Cardiac septum (tissue), 1 donor: ENCODE measurements at places on chromosomes 11 and 22. TPM values are rescaled to one million over a fixed set of nuclear protein-coding genes. Genes with fewer than 3 reads are reported as not detected.
A peak's percentile ranks its signal among the peaks of the same experiment; 100 is the strongest.

ADM2 gene
- total RNA-seq: 0.13 TPM

OR4S1 gene
- total RNA-seq: not detected

DNA sequence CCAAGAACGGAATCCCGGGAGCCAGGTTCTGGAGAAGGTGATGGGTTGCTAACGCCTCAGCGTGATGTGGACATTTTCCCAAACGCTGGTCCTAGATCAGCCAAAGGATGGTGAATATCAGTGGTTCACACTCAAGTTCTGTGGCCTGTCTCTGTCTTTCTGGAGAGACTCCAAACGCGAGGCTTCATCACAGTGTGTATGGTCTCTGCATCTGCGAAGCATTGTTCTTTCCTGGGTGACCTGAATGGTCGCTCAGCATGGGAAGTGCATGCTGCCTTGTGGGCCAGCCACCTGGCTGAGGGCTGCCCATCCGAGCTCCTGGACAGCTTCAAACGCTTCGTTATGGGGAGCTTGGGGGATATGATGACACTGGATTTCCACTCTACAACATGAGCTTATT lies 810.0 kb downstream of the TBC1D22A start:
- no peak for DNase-seq

- no peak for DNase-seq
Measured at GRCh38 chr22:27153386-27153785, 496.0 kb downstream of the MIAT start.

DNA sequence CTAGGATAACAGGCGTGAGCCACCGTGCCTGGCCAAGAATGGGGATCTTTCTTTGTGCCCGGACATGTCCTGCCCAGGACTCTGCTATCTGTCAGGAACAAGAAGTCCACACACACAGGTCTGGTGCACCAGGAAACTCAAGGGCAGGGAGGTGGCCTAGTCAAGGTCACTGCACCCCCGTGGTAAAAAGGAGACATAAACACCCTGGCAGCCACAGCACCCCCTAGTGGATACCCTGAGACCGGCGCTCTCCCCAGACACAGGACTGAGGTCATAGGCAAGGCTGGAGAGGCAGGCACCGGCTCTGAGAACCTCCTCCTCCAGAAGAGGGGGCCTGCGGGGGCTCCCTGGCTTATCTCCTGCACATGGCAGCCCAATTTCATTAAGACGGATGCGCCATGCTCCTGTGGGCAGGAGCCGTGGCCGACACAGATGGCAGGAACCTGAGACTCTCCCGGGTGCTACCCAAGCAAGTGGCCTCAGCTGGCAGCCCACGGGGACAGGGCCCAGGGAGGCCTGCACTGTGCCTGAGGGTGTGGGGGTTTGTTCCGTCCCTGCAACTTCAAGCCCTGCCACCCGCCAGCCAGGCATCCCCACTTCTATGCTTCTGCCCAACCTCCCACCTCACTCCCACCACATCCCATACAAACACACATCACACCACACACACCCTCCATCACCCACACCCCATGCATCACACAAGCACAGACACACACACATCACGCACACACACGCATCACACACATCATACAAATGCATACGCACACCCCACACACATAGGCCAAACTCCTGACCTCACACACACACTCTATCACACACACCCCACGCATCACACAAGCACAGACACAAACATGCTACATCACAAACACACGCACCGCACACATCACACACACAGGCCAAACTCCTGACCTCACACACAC lies 19.6 kb downstream of the MACROD1 start:
- DNase-seq: no peak

DNA sequence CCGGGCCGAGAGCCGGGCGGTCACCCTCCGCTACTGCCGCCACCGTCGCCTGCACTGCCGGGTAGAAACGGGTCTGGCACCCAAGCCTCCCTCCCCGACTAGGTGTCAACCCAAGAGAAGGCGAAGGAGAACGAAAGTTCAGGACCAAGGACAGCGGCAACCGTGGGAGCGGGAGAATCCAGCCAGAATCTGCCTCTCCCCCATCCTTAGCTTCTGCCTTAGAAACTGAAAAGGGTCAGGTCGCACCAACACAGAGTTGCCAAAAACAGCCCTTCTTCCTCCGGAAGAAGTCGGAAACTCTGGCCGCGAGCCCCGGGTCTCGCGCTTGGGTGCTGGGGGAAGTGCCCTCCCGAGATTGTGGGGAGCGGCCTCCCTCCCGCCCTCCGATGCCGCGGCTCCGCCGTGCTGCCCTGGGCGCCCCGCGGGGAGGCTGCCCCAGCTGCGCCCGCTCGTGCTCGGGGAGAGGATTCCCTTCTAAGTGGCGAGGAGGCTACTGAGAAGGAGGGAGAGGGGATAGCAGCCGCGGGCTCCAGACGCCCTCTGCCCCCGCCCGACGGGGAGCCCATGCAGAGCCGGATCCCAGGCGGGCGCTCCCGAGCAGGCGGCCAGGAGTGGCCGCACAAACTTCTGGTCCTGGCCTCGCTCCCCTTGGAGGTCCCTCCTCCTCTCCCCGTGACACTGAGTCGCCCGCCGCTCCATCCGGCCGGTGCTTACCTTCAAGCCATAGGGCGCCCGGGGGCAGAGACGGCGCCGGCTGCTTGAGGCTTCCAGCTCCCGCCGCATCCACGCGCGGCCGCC lies 637 bp downstream of the DRD2 start:
- no peak for DNase-seq

GRCh38 chr22:26477341-26477731 lies 6.2 kb downstream of the HPS4 start:
- no peak for DNase-seq

- DNase-seq: peak; percentile 12
Measured at GRCh38 chr22:48343461-48343860, 1484.2 kb downstream of the BRD1 start.

NXF1 gene
- total RNA-seq: 36.7 TPM

DNA sequence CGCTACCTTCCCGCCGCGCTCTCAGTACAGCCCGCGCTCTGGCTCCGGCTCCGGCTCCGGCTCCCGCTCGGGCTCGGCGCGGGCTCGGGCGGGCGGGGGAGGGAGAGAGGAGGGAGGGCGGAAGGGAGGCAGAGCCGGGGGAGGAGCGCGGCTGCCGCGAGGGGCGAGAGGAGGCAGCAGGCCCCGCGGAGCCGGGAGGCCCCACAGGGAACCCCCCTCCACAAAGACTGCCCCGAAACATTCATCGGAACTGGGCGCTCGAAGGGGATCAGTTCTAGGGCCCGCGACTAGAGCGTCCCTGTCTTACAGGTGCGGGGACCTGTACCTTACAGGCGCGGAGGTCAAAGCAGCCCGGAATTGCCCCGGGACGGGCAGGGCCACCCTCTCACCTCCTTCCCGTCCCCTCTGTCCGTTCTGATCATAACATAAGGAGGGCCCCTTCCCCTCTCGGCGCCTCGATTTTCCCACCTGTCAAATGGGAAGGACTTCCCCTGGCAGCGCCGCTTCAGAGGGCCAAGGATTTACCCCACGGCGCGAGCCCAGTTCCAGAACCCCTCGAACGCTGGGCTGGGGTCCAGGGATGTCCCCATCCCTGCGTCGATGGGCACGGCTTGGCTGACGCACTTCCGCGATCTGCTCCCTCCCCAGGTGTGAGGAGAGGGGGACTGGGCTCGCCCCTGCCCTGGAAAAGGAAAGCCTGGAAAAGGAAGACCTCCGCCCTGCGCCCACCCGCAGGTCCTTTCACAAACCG lies at the start of gene SHISA8:
Gene SHISA8 (minus strand): TSS at position 40 of the 751 bp plus-strand sequence. CDS start 407 bp downstream, outside the sequence.
- DNase-seq: no peak

- DNase-seq: peak; percentile 83
Measured at GRCh38 chr11:6633422-6634408, 14.5 kb upstream of the TPP1 start.

DNA sequence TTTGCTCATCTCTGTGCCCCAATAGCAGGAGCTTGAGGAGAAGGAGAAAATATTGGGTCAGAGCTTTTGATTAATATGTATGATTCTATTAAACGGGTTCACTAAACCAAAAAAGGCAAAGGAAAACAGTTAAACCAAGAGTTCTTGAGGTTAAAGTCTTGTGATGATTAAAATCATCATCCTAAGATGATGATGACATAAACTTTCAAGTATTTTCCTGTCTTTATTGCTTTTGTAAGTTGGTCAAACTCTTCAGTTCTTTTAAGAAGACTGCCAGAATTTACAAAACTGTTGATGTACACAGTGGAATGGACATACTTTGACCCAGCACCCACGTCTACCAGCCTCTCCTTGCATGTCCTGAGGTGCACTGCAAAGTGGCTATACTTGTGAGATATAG lies 41.0 kb downstream of the FDX1 start:
- no peak for DNase-seq

DNA sequence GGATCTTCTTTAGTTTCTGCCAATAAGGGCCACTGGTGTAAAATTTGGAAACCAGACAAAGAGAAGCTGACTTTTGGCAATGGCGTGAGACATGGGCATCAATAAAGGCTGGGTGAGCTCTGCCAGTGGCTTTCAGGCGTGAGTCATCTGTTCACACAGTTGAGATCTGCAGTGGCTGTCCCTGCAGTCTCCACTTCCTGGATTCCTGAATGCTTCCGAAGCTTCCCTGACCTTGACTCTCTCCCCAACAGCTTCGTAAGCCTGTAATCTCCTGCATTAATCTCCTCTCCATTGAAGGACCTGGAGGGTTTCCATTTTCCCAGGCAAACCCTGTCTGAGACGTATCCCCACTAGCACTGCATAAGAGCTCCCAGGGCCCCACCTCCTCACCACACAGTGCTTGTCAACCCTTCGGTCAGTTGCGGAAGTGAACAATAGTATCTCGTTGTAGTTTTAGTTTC lies 574.7 kb downstream of the TBC1D22A start:
- DNase-seq: no peak

DNA sequence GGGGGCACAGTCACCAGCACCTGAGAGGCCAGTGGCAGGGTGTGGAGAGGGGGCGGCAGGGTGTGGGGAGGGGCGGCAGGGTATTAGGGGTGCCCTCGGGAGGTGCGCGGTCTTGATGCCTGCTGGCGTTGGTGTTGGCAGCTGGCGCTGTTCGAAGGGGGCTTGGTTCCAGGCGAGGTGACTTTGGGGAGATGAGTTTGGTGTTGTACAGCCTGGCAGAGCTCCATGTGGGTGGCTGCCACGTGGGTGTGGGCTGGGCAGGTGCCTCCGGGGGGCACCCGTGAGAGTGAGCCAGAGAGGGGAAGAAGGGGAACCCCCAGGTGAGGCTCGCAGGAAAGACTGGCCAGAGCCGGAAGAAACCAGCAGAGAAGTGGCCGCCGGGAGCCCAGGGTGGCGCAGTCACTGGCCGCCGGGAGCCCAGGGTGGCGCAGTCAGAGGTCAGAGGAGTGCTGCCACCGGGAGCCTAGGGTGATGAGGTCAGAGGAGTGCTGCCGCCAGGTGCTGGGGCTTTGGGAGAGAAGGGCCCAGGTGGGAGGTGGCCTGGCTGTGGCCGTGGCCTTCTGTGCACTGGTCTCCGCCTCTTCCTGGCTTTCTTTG lies 44.7 kb downstream of the MUC6 start:
- no peak for DNase-seq

NXPE1 gene
- 0.11 TPM for total RNA-seq

TENM4 gene
- total RNA-seq: 3.4 TPM

- DNase-seq: no peak
Measured at GRCh38 chr22:22374579-22374978, 130.0 kb downstream of the VPREB1 start.

VPS26B gene
- total RNA-seq: 39.5 TPM

GRCh38 chr11:11396301-11397035 lies 43.4 kb upstream of the CSNK2A3 start:
- no peak for DNase-seq

ROBO4 gene
- total RNA-seq: 15.9 TPM

DNA sequence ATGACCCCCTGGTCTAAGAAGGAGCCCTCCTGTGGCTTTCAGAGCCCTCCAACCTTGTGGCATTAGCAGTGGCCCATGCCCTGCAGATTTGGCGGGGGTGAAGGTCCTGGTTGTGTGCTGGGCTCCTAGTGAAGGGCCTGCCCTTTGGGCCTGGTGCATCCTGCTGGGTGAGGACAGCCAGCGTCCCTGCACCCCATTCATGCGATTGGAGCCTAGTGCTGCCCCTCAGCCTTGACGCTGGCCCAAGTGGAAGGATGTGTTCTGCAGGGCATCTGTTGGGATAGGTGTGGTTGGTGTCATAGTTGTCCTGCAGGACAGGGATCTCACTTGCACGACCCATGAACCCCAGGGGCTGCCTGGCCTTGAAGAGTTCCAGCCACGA lies 28.1 kb upstream of the DGCR8 start:
- DNase-seq: no peak

CHEK1 gene
- 1.7 TPM for total RNA-seq

SHISAL1 gene
- 0.70 TPM for total RNA-seq

DNA sequence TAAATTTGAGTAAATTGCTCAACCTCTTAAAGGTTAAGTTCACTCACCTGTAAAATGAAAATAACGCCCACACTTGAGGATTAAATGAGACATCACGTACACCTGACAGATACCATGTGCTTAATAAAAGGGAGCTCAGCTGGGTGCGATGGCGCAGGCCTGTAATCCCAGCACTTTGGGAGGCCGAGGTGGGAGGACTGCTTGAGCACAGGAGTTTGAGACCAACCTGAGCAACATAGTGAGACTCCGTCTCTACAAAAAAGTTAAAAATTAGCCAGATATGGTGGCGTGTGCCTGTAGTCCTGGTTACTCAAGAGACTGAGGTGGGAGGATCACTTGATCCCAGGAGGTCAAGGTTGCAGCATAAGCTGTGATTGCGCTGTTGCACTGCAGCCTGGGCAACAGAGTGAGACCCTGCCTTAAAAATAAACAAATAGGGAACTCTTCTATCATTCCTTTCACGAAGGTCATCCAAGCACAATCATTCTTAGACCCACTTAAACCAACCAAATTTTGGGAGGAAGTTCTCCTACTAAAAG lies 134.1 kb downstream of the BBOX1 start:
- DNase-seq: no peak

DNA sequence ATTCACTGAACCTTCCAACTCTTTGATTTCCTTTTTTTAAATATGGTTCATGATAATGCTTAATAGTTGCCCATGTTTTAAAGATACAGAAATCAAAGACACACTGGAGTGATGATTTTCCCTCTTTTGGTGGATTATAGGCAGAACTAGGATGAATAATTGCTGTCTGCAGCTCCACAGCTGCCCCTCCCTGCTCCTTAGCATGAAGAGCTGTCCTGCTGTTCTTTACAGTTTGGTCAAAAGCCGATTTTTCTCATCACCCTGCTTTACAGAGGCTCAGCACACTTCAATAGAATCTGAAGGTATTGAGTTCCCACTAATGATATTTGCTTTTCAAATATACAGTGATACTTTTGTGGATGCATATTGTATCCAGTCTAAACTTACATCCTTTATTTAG lies 202.6 kb downstream of the AASDHPPT start:
- no peak for DNase-seq

ZNRD2 gene
- total RNA-seq: 28.3 TPM
